GDM1 (cell line): ENCODE measurements at places on chromosomes 11 and 22.

- no peak for DNase-seq
These were observed 4.0 kb downstream of the TECTA start for GRCh38 chr11:121105063-121105480.

- DNase-seq = no peak
These were observed 567.4 kb downstream of the KCNA4 start for GRCh38 chr11:29449281-29450074.

- DNase-seq = no peak
These were observed 245.9 kb upstream of the ANO3 start for GRCh38 chr11:26086028-26086427.

GRCh38 chr11:66339686-66340483 lies 3.7 kb upstream of the RIN1 start:
- no peak for DNase-seq

- peak; percentile 47 for DNase-seq
These were observed 21.1 kb upstream of the UPK3A start for GRCh38 chr22:45263463-45264269.

DNA sequence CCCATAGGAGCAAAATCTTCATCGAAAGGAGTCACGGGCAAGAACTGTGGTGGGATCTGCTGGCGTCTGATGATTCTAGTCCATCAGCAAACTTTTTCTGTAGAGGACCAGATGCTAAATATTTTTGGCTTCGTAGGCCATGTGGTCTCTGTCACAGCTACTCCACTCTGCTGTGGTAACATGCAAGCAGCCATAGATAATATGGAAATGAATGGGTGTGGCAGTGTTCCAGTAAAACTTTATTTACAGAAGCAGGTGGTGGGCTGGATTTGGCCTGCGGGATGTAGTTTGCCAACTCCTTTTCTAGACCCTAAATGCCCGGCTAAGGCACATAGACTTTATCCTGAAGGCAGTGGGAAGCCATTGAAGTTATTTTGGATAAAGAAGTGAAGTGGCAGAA lies 32.9 kb downstream of the BMAL1 start:
- DNase-seq = no peak

DNA sequence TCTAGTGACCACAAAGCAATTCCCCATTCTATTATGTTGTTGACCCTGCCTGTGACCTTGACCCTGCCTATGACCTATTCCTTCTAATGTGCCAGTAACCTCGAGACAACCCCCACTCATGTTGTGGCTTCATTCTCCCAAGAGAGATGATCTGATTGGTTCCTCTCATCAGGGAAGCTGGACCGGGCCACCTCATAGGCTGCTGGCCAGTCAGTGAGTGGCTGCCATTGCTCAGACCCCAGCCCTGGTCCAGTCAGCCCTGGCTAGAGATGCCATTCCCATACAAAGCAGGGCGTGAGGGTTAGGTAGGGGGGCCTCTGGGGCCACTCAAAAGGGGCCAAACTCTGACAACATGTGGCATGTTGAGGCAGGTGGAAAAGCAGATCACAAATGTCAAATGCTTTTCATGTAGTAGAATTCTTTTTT lies 11.9 kb downstream of the SLC29A2 start:
- DNase-seq = no peak

DNA sequence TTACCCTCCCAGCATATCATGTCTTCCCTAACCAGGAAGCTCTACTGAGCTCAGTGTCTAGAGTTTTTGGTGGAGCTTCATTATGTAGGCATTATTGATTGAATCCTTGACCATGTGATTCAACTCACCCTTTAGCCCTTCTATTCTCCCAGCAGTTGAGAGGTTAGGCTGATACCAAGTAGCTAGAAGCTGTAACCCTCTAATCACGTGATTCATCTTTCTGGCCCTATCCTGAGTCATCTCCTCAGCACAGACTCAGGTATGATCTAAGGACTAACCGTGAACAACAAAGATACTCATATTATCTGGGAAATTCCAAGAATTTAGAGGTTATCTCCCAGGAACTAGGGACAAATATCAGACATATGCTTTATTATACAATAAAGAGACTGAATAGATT lies 625.5 kb downstream of the JRKL start:
- no peak for DNase-seq

GRCh38 chr11:26847459-26847858 lies 125.6 kb upstream of the SLC5A12 start:
- DNase-seq = no peak

- DNase-seq = no peak
These were observed 185.5 kb downstream of the LRRC4C start for GRCh38 chr11:41273908-41274307.

GRCh38 chr11:78647266-78647915 lies 72.7 kb upstream of the NARS2 start:
- no peak for DNase-seq

- DNase-seq = no peak
These were observed 37.8 kb downstream of the SCN3B start for GRCh38 chr11:123616505-123617198.

GRCh38 chr22:44396021-44396726 lies 83.4 kb upstream of the SHISAL1 start:
- DNase-seq = no peak

GRCh38 chr11:20243974-20244373 lies 83.7 kb upstream of the DBX1 start:
- DNase-seq = no peak

DNA sequence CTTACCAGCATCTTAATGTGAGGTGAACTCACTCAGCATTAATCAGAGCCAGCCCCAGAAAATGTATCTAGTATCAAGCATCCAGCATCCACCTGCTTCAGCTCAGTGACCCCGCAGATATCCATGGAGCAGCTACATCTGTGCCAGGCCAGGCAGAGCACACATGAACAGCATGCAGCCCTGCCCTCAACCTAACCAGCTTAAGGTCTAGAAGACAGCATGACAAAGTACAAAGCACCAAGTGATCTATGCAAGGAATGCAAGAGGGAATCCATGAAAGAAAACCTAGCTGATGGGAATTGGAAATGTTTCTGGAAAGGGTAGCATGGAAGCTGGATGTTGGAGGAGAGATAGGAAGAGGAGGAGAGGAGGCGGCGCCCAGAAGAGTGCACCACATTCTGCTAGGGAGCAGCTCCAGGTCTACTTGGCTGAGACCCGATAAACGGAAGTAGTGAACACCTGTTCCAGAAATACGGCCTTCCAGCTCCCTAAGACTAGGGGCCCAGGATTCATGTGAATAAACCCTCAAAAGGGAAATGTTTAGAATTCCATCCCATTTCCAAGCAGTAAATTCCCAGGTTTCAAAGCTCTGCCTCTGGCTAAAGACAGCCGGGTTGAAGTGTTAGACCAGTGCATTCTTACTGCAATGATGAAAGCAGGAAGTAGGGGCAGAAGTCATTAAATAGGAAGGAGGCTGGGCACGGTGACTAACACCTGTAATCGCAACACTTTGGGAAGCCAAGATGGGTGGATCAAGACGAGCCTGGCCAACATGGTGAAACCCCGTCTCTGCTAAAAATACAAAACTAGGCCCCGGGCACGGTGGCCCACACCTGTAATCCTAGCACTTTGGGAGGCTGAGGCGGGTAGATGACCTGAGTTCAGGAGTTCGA lies 23.5 kb upstream of the L3MBTL2 start:
- no peak for DNase-seq
